ENCODE measurements at places on chromosomes 2 and 18.

- DNase-seq = no peak
Observed at GRCh38 chr2:207041279-207041678, 102.0 kb downstream of the CPO start.

DNA sequence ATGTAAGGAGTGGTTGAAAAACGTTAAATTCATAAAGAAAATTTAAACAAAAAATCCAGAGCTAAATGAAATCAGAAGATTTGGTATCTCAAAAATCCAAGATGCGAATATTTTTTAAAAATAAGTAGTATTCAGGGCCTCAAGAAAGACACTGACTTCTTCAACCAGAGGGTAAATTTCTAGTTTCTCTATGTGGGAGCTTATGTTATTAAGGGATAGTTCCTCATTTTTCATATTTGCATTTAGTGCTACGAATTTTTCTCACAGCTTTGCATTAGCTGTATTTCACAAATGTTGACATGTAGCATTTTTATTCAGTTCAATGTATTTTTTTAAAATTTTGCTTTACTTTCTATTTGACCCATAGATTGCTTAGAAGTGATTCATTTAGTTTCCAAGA lies 454.7 kb downstream of the CBLN2 start:
- DNase-seq = no peak

GRCh38 chr2:206086716-206087350 lies 859 bp upstream of the INO80D start:
- DNase-seq = no peak

DNA sequence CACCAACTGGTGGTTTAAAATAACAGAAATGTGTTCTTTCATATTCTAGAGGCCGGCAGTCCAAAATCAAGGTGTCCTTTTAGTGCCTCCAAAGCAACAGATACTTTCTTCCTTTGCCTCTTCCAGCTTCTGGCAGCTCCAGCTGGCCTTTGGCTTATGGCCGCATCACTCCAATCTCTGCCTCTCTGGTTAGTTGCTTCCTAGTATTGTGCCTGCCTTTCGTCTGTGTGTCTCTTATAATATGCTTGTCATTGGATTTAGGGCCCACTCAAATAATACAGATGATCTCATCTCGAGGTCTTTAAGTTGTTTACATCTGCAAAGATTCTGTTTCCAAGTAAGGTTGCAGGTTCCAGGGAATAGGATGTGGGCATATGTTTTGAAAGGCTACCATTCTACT lies 855.2 kb upstream of the ID2 start:
- DNase-seq = no peak

- DNase-seq = no peak
Observed at GRCh38 chr18:10482985-10483949, 28.8 kb downstream of the APCDD1 start.

DNA sequence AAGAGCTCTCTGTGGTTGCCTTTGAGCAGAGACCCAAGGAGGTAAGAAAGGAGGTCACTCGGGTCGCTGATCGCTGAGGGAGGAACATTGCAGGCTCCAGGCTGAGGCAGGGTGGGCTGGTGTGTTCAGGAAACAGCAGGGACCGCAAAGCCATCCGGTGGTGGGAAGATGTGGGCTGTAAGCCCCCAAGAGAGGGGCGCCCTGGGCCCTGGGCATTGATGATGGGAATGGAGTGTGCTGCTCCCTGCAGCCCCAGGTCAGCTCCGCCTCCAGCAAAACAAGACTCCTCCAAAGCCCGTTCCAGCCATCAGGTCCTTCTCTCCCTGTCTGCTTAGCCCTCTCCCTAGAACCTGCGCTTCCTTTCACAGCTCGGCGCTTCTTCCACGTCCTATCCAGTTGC lies 229.7 kb downstream of the KLHL29 start:
- no peak for DNase-seq

GRCh38 chr2:72182547-72182946 lies 34.9 kb upstream of the CYP26B1 start:
- DNase-seq = no peak

GRCh38 chr2:11904029-11904428 lies 157.6 kb downstream of the LPIN1 start:
- DNase-seq = no peak

DNA sequence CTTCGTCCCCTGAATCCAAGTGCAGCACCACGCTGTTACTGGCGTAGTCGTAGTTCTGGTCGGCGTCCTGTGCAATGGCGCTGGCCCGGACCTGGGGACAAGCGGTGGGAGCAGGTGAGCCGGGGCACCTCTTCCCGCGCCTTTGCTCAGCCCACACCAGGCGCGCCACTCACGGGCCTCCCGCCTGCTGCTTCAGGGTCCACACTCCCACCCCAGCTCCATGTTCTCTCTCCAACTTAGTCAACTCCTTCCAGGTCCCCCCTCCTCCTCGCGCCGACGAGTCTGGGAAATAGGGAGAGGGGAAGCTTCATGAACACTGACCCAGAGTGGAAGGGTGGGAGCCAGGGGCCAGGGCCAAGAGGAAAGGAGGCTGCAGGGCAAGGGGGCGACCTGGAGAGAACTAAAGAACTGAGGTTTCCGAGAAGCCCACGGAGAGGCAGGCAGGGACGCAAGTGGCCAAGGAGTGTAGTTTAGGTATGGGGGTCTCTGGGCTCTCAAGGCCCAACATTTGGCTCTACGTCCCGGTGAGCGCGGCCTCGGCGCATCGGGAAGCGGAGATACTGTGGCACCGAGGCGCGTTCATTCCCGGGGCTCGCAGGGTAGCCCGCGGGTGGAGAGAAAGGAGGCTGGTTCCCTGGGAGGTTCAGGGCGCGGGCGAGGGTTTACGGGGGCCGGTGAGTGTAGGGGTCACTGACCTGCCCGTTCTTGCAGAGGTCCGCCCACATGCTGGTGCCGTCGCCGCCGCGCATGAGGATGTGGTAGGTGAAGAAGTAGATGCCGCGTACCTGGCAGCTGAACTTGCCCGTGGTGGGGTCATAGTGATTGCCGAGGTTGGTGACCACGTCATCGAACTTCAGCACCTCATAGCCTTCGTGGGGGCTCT lies 1.4 kb downstream of the C1QL2 start:
- no peak for DNase-seq

- no peak for DNase-seq
Observed at GRCh38 chr18:13539050-13539449, 187.3 kb downstream of the FAM210A start.

DNA sequence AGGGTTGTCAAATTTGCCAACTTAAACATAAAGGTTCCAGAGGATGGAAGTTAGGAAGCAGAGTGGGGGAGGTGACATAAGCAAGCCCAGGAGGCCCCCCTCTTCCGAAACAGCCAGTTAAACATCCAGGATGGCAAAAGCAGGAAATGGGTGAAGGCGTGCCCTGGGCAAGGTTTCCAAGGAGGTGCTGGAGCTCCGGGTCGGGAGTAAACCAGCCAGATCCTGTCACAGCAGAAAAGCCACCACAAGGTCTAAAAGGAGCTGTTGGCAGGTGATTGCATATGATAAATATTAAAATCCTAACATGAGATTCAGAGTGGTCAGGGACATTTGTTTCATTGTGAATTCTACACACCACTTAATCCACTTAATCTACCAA lies 572.2 kb upstream of the SALL3 start:
- DNase-seq = peak; percentile 74

DNA sequence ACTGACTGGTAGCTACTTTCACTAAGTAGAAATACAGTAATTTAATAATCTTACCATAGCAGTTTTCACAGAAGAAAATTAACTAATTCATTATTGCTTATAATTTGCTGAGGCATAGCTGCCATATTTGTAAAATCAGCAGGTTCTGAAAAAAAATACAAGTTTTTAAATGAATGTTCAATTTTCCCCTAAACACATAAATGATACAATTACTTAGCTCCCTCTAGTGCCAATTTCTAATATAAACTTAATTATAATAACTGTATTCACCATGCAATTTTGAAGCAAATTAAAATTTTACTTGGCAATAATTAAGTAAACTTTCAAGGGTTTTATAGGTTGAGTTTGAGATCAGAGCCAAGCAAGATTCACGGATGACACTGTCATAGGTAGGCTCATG lies 1321.6 kb upstream of the ACVR2A start:
- peak; percentile 28 for DNase-seq

DNA sequence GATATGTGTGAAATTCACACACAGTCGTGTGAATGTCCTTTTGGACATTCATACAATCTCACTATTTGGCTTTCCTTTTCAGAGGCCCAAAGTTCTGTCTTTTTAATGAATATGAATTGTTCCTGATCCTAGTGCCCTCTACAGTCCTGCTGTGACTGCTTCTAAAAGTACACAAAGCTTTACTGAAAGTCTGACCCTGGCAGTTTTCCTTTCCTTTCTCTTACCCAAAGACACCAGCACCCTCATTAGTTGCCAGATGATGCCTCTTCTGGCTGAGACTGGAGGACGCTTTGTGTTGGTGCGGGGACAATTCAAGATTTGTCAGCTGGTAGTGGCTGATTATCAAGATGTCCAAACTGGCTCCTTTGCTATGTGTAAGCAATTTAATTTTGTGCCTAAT lies 81.8 kb upstream of the CDCA7 start:
- DNase-seq = no peak

DNA sequence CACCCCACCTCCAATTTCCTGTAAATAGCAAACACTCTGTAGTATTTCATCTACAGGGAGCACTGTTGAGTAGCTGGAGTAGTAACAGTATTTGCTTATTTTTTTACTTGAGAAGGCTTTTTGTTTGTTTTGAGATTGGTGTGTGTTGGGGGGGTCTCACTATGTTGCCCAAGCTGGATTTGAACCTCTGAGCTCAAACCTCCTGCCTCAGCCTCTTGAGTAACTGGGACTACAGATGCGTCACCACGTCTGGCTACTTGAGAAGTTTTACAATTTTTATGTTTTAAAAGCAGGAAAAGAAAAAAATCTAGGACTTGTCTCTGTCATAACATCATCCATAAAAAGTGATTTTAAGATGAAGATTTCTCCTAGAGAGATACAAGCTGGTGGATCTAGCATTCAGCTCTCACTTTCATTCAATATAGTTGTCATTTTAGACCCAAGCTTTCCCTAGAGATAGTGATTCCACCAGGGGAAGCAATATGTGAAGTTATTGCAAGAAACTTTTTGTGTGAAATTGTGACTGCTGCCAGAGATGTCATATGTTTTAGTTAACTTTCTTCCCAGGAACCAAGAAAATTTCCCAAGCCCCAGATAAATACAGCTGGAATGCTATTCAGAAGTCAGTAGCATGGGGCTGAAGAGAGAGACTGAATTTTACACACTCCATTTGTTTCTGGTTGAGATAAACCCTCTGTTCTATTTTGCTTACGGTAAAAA lies 60.2 kb upstream of the MAP4K3 start:
- no peak for DNase-seq

GRCh38 chr2:240479111-240479501 lies 43.6 kb downstream of the GPC1 start:
- no peak for DNase-seq

GRCh38 chr2:225531559-225531958 lies 132.0 kb downstream of the NYAP2 start:
- DNase-seq = peak; percentile 83

DNA sequence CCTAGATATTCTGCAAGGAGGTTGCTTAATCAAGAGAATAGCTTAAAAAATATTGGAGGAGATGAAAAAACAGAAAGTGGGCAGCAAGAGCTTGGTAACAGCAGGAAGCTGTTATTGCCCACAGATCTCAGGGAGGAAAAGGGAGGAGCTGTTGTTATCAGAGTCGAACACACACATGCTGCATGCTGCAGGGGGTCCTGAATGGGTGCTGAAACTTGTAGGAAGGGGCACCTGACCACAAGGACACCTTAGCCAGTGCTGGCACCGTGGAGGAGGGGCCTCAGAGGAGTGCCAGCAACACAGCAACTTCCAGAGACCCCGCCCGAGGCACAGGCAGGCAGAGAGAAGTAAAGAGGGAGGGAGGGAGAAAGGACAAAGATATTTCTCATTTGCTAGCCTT lies 332.9 kb downstream of the SOCS6 start:
- DNase-seq = no peak

- DNase-seq = no peak
Observed at GRCh38 chr2:227383686-227384085, 4.1 kb downstream of the SCYGR1 start.

DNA sequence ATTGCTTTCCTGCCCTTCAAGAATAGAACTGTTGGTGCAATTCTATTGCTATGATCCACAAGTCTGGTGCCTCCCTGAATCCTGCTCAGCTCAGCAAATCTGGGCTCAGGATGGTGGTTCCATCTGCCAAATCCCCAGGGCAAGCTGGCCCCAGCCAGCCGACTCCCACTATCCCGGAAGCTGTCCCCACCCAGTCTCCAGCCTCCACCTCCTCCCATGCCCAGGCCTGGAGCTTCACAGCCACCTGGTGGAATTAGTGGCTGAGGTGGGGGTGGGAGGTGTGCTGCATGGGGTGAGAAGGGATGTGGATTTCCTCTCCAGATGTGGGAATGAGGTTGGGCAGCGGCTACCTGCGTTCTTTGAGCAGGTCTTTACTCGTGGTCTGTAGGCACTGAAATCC lies 119.3 kb upstream of the SMAD2 start:
- DNase-seq = no peak

GRCh38 chr2:240060977-240061591 lies 7.8 kb upstream of the OR6B3 start:
- peak; percentile 6 for DNase-seq

- no peak for DNase-seq
Observed at GRCh38 chr2:45256173-45256866, 247.1 kb upstream of the SIX2 start.

- DNase-seq = no peak
Observed at GRCh38 chr18:45738660-45739059, 14.7 kb downstream of the SLC14A1 start.

GRCh38 chr2:173555833-173556232 lies 201.2 kb downstream of the CDCA7 start:
- no peak for DNase-seq

Data from NCI-H1417 treated with DMSO at 0.1 percent for 48 hours (cell line).